ENCODE measurements at places on chromosomes 13 and 19. TPM values are rescaled to one million over a fixed set of nuclear protein-coding genes. Genes with fewer than 3 reads are reported as not detected.

GRCh38 chr13:75391432-75392100 is 90.4 kb downstream of the TBC1D4 start:
- DNase-seq = no peak

The PLPPR3 gene
- total RNA-seq = 0.46 TPM

GRCh38 chr19:33389421-33390100 is 16.1 kb downstream of the CEBPG start:
- peak; percentile 64 for DNase-seq

DNA sequence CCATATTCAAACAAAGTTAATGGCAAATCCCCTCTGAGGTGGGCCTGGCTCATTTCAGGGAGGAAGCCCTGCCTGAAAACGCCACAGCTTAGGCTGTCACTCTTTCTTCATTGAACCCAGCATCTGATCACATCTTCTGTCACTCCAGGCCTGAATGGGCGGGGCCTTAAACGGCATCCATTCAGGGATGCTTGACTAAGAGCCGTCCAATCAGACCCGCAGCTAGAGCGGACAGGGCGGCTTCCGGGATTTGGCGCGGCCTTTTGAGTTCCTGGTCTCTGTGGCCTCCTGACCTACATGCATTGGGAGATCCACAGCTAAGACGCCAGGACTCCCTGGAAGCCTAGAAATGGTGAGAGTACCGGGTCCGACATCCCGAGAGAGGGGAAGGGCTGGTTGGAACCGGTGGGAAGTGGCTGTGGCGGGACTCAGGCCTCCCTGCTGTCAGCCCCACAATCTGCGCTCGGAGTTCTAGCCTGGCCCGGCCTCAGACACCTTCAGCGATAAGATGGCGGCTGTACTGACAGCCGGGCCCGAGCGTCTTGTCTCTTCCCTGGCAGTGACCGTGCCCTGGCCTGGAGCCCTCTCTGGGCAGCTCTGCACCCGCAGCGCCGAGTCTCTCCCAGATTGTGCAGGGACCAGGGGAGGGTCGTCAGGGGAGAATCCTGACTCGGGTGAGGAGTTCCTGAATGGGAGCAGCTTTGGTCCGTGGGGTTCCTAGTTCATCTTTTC is at the start of gene ZNF723:
Gene ZNF723 (plus strand): TSS at position 261 of the 732 bp plus-strand sequence. CDS start 89 bp downstream, at position 350.
- DNase-seq = no peak

The PRRG2 gene
- total RNA-seq = 10.1 TPM

DNA sequence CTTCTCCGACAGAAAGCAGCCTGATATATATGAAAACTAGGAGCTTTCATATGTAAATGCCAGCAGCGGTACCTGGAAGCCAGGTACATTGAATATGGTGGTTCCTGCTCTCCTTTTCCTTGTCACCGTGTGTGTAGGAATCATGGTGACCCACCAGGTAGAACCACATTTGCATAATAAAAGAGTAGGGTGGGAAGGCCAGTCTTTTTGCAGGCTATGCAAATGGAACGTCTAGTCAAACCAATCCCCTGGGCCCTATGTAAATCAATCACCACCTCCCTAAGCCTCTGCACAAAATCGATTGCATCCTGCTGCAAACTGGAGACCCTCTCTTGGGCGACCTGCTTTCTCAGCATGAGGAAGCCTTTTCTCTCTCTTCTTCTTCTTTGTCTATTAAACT is 22.2 kb upstream of the ZNF181 start:
- no peak for DNase-seq

The PROSER1 gene
- 30.7 TPM for total RNA-seq

The ONECUT3 gene
- not detected for total RNA-seq

GRCh38 chr13:93881411-93881810 is 598.1 kb downstream of the DCT start:
- DNase-seq = no peak

- no peak for DNase-seq
These were observed 88.7 kb downstream of the SLC10A2 start for GRCh38 chr13:102977471-102977870.

DNA sequence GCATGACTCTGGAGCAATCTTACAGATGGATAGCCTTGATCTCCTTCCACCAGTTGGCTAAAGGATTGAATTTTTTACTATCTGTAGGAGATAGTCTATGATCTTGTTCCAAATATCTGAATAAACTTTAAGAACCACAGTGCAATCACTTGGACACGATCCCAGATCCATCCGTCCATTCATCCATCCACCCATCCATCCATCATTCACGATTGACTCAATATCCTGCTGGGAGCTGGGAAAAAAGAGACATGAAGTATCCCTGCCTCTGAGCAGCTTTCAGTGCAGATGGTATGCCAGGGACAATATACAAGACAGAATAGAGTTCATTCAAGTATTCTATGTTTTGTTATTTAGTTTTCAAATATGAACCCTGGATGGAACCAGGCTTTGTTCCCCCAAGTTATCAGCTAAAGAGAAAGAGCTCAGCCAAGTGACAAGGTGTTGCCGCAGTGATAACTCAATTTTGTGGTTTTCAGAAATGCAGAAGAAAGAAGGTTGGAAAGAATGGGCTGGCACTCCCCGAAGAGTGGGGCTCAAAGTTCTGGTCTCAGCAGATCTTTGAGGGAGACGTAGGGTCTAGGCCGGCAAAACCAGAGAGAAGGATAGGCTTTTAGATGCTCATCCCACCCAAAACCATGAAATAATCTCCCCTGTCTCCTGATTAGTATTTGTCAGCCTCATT is 66.3 kb downstream of the IRS2 start:
- no peak for DNase-seq

DNA sequence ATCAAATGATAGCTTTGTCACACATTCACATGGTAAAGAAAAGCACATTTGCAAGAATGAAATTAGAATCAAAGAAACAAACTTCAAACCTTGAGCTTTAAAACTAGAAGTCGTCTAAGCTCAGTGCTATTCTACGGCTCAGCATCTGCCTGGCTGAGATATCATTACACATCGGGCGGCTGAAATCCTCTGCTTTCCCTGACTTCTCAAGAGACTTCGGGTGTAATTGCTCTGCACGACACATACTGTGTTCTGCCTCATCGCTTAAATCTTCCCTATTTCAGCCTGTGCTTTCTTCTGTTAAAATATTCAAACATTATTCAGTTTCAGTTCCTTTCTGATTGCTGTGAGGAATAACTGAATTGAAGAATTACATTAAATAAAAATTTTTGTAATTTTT is 265.3 kb downstream of the NALCN start:
- no peak for DNase-seq

The FAM174C gene
- total RNA-seq = 41.4 TPM

DNA sequence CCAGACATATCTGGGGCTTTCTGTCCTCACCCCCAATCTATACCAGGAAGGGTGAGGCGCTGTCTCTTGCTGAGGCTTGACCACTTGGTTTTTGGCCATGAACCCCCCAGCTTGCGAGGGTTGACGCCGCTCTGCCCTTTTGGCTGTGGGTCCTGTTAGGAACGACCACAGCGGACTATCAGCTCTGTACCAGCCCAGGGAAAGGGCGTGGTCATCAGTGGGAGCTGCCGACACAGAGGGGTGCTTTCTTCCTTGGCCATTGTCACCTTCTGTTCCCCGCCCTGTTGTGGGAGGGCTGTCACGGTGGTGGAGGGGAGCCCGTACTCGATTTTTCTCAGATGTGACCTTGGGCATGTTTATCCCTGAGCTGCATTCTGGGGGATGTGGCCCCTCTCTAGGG is 5.7 kb downstream of the DCAF15 start:
- DNase-seq = no peak

The OR7A5 gene
- total RNA-seq = not detected

The DDA1 gene
- total RNA-seq = 30.4 TPM

GRCh38 chr13:19329365-19329764 is 147.7 kb upstream of the TUBA3C start:
- DNase-seq = no peak

The TUBB4A gene
- 0.58 TPM for total RNA-seq

The NPAS1 gene
- 1.3 TPM for total RNA-seq

GRCh38 chr19:41746593-41747227 is 8.6 kb upstream of the CEACAM6 start:
- DNase-seq = no peak

The CCL25 gene
- total RNA-seq = not detected
